ENCODE measurements at places on chromosomes 12 and 14. TPM values are rescaled to one million over a fixed set of nuclear protein-coding genes. Genes with fewer than 3 reads are reported as not detected.
A peak's percentile ranks its signal among the peaks of the same experiment; 100 is the strongest.

GRCh38 chr12:50104417-50105366 is 884 bp downstream of the GPD1 start:
- no peak for DNase-seq

DNA sequence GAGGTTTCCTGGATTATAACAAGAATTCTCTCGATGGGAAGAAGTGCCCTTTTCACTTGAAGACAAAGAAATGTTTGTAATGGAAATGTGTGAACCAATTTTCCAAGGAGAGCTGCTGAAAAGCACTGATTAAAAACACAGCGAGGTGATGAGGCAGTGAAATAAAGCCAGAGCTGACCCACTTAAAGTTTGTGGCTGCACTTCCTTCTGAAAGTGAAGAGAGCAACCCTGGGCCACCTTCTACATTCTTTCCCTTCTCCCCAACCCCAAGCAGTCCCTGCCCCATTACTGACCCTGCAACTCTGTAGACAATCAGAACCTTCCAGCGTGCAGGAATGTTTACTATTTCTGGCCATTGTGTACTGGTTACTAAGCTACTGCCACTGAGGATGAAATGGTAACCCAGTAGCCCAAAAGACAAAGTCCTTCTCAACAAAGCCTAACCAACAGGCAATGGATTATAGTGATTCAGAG is 173.9 kb downstream of the TTC7B start:
- DNase-seq: no peak

GRCh38 chr12:94792693-94793092 is 142.3 kb upstream of the TMCC3 start:
- DNase-seq: no peak

- DNase-seq: no peak
These were observed 196.6 kb upstream of the DCN start for GRCh38 chr12:91379051-91379775.

DNA sequence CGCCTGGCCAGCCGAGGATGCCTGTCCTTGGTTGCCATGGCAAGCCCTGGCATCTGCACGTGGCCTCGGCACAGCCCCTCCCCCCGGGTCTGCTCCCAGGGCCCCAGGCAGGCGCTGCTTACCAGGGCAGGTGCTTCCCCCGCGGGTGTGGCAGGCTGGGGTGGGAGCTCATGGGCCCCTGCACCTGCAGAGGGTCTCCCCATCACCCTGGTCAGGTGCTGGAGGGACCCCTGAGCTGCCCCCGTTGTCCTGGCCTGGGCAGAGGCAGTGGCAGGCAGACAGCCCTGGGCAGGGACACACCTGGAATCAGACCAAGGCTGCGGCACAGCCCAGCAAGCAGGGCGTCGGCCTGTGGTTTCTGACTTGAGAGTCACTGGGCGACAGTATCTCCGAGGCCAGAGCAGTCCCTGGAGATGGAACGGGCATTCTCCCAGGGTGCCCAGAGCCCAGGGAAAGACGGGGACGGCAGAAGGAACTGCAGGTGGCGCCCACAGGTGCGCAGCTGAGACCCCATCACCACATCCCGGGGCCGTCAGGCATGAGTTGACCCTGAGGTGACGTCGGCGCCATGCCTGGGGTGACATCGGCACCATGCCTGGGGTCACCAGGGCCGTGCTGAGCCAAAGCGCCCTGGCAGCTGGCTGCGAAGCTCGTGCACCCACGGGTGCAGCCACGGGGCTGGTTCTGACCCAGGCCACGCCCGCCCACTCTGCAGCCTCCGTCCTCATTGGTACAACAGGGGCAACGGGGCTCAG is 56.1 kb upstream of the FBRSL1 start:
- no peak for DNase-seq

GRCh38 chr14:91356181-91356763 is 61.3 kb downstream of the CCDC88C start:
- no peak for DNase-seq

DNA sequence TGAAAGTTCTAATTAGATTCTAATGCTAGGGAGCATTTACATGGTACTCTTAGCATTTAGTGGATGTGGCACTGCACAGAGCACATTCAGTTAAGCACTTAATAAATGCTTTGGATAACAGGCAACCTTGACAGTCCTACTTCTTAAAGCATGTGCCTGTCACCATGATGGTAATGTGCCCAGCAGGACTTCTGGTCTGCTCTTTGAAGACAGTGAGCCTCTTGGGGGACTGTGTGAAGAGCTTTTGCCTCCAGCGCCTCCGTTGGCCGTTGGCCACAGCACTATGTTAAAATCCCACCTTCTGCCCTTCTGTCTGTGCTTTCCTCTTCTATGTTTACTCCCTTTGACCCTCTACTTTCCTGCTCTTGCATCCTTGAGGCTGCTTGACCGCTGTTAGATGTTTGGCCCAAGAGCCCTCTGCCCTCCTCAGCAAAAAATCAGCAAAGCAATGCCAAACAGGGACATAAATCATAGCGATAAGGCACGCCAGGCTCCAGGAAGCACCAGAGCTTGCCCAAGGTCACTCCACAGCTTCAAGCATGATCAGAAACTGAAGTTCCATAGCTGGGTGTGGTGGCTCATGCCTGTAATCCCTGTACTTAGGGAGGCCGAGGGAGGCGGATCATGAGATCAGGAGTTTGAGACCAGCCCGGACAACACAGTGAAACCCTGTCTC is 8.3 kb downstream of the CDKL1 start:
- no peak for DNase-seq

- peak; percentile 61 for DNase-seq
These were observed 36.4 kb upstream of the STON2 start for GRCh38 chr14:81436296-81437138.

DNA sequence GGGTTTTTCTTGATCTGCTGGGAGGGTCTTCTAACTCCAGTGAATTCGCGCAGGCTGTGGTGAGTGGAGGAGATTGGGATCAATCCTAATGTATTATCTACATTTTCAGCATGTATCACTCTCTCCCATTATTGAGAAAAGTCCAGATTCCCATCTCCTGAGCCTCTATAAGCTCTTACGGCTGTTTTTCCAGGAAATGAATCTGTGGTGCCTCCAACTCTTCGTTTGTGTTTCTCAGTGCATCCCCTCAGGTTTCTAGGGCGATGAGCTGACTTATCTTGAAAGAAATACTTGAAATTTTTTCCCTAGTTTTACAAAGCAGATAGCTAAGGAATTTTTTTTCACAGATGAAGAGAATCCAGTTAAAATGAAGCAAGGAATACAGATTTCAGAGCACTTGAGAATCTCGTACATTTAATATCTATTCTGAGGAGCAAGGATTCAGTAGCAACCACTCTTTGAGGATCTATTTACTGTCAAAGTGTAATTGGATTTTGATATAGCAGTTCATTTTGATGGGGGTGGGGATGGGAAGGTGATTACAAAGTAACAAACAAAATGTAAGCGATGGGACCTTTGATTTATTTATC is 138.7 kb downstream of the BRMS1L start:
- no peak for DNase-seq

GRCh38 chr12:89231686-89232085 is 120.6 kb downstream of the DUSP6 start:
- DNase-seq: no peak

DNA sequence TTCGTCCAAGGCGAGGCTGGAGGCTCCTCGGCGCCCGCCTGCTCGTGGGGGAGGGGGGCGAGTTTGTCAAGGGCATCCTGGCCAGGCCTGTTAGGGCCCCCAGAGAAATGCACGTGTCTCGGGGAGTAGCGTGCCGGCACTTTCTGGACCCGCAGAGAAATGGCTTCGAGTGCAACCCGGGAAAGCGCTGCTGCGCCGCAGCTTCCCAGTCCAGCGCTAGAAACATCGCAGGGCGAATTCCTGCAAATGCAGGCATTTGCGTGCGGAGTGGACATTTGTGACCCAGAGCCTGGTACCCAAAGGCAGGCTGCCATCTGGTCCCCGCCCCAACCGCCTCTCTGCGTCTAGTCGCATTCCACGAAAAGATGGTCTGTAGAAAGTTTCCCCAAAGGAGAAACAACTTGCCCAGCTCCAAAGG is 756 bp downstream of the LGR5 start:
- DNase-seq: no peak

DNA sequence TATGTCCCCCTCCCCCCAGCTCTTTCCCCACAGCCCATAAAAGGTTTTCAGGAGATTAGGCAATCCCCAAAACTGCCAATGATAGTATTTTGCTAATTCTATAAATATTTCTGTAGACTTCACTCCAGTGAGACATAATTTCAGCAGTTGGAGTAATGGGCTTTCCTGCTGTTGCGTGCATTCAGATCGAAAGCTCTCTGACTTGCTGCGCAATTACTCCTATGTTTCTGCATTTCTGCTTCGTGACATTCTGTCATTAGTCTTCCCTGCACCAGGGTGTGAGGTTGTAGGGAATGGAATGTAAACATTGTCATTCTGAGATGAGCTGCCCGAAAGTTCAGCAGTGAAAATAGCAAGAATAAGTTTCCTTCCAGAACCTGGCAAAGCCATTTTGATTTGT is 58.2 kb downstream of the SAMD4A start:
- peak; percentile 88 for DNase-seq

DNA sequence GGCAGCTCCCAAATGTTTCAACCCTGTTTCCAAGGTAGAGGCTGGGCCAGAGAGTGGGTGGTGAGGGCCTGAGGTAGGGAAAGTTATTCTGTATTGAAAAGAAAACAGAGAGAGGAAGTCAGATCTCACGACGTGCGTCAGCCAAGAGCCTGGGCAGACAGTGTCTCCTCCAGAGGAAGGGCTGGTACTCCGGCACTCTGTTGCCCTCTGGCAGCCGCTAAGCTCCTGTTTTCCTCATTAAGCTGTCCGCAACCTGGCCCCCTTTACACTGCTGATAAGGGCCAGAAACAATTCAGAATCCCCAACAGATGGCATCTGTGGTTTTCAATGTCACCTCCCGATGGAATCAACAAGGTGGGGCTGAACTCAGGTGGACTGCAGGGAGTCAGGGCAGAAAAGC is 26.0 kb upstream of the LTBP2 start:
- DNase-seq: no peak

DNA sequence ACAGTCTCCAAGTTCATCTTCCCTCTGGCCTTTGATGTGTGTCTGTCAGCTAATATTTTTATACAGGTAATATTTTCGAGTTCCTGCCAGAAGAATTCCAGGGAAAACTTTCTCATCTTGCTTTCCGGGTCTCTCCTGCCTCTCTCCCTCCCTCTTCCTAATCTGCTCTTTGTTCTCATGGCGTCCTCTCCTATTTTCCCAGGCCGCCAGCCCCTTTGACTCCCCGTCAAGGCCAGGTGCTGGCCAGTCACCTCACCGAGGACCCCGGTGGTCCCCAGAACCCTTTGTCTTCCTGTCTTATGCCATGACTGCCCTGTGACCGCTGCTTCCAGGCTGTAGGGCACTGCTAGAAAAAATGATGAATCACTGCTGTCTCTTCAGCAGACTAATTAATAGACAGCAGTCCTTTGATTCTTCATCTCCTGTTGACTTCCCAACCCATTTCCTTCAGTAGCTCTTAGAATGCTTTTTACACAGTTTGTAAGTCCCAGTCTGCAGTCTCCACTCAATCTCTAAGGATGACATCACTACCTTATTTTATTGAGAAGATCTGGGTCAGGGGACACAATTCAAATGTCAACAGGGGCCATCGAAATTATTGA is 40.7 kb downstream of the PPFIBP1 start:
- no peak for DNase-seq

DNA sequence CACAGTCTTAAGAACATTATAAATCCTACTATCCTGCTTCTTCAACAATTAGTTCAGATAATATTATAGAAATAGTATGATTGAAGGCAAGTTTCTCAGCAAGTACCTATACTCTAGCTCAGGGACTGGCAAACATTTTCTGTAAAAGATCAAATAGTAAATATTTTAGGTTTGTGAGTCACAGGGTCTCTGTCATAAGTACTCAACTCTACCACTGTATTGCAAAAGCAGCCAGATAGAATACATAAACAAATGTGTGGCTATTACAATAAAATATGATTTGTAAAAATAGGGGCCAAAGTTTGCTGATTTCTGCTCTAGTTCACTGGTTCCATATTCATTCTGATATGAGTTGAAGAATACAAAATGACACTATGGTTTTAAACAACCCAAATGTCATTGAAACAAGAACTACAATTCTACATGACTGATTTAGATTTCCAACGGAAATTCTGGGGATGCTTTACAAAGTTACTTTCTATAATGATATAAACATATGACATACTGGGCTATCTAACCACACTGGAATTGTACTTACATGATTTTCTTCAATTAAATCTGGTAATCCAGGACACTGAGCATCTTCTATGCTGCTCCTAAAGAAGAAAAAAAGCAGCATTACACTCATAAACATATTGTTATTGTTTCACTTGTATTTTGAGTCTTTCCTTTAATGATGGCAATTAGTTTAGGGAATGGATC is 23.2 kb downstream of the LGALS3 start:
- no peak for DNase-seq

DNA sequence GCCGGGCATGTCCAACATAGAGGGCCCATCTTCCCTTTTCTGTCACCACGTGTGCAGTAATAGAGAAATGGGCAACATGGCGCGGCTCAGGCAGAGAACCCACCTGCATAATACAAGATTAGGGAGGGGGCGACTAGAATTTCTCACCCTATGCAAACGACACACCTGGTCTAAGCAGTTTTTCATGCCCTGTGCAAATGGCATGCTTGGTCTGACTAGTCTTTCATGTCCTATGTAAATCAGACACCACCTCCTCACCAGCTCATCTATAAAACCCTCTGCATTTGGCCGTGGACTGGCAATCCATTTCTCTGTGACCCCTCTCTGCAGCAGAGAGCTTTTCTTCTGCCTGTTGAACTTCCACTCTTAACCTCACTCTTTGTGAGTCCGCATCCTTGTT is 180.2 kb upstream of the PZP start:
- no peak for DNase-seq

DNA sequence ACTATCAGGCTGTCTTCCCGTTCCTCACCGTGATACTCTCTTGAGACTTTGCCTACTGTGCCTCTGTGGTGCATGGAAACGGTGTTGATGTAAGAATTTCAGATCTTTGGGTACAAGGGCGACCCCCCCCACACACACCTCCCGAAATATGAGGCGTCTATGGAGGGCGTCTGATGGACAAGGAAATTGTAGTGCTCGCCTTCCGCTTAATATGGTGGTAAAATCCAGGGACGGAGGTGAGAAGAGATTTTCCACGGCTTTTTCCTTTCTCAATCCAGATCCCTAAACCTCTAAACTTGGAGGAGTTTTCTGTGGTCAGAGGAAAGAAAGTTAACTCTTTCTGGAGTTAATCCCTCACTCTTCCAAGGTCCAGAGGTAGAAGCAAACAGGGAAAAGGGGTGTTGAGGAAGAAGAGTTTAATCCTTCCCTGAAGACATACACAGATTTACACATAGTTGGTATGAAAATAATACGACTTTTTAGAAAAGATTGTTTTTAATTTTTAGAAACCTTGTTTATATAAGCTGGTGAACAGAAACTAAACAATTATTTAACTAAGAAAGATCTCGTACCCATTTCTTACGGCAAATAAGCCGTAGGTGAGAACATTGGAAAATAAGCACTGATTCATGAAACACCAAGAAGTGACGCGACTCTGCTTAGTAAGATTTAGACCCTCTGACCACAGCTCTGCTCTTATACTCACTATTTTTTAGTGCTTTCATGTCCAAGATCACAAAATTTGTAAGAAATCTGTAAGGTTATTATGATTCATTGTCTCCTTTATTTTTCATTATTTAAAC is 23.1 kb upstream of the RNASE12 start:
- no peak for DNase-seq

PIWIL1 gene
- not detected for total RNA-seq

PTPRO gene
- not detected for total RNA-seq

KCNH5 gene
- 4.1 TPM for total RNA-seq

RNASE11 gene
- total RNA-seq: not detected

LRRK2 gene
- 1.2 TPM for total RNA-seq

CNTN1 gene
- 45.0 TPM for total RNA-seq

P2RX2 gene
- not detected for total RNA-seq

TAS2R19 gene
- 1.9 TPM for total RNA-seq

C12orf76 gene
- 19.3 TPM for total RNA-seq
